ENCODE measurements at places on chromosomes 12 and 14.

GRCh38 chr12:94969424-94969823 lies 34.1 kb downstream of the NDUFA12 start:
- DNase-seq, result no peak

DNA sequence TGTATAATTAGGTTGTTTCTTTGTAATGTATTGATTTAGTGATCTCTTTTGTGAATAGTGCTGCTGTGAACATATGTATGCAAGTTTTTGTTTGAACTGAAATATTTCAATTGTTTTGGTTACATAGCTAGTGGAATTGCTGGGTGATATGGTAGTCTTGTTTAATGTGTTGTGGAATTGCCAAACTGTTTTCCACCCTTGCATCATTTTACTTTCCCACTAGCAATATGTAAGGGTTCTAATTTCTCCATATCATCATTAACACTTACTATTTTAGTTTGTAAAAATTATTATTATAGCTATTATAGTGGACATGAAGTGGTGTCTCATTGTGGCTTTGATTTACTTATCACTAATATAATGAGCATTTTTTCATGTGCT lies 5.9 kb downstream of the G2E3 start:
- DNase-seq, result no peak

- no peak for DNase-seq
Measured at GRCh38 chr12:31017535-31017934, 56.1 kb upstream of the DDX11 start.

DNA sequence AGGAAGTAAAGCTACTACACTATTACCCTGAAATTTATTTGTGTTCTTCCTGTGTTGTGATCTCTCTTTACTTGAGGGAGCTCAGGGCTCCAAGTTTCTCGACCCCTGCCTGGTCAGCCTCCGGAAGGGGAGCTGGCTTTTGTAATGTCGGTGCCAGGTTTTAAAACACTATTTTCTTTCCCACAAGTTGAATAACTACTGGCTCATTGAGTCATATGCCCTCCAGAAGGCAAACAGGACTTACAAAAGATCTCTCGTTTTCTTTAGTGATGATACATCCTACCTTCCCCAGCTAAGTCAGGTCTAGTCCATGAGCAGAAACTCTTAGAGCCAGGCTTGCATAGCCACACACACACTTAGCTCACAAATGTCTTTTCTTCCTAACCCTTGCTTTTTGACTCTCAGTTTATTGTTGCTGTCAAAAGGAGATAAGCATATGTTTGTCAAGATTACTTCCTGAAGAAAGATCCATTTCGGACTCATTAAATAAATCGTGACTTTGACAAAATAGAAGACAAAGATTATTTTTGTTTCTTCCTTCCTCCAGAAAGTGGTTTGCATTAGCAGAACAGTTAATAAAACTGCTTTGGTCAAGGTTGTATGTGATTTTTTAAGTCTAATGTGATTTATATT lies 209.8 kb upstream of the FLRT2 start:
- DNase-seq, result peak; percentile 84

DNA sequence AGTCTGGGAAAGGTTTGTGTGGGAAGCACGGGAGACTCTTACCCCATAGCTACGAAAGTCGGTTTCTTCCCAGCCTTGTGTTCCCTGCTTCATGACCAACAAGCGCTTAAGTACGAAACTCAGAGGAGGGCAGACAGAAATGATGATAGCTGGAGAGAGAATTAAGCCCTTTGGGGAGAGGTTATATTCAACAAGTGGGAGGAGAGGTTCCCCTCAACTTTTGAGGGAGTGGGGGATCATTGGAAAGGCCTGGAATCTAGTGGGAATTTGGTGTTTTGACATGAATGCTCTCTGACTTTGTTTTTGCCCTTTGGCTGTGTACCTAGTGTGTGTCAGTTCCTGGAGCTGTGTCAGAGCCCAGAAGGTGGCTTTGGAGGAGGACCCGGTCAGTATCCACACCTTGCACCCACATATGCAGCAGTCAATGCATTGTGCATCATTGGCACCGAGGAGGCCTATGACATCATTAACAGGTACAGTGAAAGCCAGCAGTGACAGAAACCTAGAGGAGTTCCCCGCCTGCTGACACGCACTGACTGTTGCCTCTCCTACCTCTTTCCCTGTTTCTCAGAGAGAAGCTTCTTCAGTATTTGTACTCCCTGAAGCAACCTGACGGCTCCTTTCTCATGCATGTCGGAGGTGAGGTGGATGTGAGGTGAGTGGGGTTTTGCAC lies 40.6 kb downstream of the FNTB start:
- DNase-seq, result no peak

- DNase-seq, result no peak
Measured at GRCh38 chr12:6894321-6894720, 10.3 kb upstream of the LRRC23 start.

DNA sequence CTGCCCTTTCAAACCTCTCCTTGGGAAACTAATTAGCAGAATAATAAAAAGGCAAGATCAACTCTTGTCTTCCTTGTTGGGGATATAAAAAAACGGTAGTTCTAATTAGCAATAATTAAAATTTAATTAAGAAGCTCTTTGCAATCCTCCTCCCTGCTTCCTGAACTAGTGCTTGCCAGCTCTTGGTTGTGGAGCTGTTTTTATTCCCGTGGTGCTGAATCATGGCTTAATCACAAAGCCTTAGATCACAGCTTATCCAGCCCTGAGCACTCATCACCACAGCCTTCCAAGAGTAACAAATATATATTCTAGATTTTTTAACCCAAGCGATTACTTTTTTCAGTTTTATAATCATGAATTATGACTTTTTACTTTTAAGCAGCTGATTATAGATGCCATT lies 63.2 kb upstream of the INSM2 start:
- DNase-seq, result peak; percentile 54

Data from iris pigment epithelial cell (primary cell).